ENCODE measurements at places on chromosomes 7 and 10.
A peak's percentile ranks its signal among the peaks of the same experiment; 100 is the strongest.

GRCh38 chr10:43038783-43039623, 37.9 kb upstream of the RET start:
- DNase-seq = no peak

DNA sequence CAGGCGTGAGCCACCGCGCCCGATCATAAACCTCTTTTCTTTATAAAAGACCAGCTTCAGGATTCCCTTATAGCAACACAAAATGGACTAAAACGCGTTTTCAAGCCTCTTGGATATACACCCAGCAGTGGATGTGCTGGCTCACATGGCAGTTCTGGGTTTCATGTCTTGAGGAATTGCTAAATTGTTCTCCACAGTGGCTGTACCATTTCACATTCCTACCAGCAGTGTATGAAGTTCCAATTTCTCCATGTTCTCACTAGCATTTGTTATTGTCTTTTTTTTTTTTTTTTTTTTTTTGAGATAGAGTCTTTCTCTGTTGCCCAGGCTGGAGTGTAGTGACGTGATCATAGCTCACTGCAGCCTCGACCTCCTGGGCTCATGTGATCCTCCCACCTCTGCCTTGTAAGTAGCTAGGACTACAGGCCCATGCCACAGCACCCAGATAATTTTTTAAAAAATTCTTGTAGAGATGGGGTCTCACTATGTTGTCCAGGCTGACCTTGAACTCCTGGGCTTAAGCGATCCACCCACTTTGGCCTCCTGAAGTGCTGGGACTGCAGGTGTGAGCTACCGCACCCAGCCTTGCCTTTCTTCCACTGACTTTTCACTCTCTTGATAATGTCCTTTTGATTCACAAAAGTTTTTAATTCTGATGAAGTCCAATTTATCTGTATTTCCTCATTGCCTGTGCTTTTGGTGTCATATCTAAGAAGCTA, 17.4 kb downstream of the TECPR1 start:
- DNase-seq = no peak

DNA sequence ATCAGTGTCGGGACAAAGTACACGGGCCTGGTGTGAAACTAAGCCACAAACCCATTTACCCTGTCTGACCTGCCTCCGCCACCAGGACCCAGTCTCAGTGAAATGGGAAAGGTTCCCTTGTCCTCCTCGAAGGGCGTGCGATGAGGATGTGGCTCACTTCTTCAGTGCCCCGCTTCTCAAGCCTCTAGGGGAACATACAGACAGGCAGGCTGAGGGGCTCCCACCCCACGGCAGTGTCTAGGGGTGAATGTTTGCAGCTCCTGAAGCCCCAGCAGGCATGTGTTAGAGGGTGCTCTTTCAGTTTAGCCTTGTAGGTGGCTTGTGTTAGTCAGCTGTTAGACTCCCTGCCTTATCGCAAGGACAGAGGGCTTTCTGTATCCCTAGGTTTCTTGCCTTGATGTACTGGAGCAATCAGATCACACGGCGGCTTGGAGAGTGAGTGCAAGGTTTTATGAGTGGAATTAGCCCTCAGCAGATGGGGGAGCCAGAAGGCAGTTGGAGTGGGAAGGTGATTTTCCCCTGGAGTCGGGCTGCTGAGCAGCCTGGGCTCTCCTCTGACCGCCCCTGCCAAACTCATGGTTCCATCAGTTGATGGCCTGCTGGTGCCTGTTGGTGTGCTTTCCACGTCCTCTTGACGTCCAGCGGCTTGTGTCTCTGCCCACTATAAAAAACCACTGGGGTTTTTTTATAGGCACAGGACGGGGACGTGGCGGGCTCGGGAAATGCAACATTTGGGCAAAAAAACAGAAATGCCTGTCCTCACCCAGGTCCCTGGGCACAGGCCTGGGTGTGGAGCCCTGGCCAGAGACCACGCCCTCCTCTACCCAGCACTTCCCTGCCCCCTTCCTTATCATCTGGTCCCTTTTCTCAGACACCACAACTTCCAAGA, 759 bp downstream of the NUDT1 start:
- DNase-seq = no peak

- no peak for DNase-seq
These were observed 22.5 kb upstream of the SH3PXD2A start for GRCh38 chr10:103877861-103878260.

GRCh38 chr10:33566426-33566825, 232.0 kb upstream of the NRP1 start:
- DNase-seq = no peak

DNA sequence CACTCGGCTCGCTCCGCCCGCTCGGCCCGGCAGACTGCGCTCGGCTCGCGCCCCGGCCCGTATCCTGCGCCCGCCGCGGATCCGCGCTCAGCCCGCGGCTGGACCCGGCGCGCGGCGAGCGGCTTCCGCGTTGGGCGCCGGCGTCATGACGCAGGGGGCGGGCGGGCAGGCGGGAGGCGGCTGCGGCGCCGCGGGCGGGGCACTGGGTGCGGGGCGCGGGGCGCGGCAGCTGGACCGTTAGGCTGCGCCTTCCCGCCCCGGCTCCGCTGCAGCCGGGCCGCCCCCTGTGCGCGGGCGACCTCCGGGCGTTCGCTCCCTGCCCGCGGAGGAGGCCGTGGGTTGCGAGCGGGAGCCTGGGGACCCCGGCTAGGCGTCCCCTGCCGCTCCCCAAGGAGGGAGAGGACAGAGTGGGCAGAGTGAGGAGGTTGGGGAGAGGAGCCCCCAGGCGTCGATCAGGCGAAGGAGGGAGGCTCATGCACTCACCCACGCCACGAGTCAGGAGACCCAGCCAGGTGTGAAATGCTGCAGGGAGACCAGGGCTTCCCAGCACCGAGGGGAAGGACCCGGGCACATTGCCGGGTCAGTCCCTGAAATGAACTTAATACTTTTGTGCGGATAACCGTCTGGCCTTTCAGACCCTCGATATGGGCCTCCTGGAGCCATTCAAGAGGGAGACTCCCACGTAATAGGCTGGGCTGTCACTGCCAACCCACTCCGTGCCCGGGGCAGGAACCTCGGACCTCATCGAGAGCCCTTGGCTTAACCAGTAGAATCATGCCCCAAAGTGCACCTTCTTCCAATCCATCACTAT, at the start of gene PIP4K2A:
Gene PIP4K2A (minus strand): TSS at position 100 of the 811 bp plus-strand sequence. CDS start 252 bp downstream, outside the sequence.
- peak; percentile 38 for DNase-seq

DNA sequence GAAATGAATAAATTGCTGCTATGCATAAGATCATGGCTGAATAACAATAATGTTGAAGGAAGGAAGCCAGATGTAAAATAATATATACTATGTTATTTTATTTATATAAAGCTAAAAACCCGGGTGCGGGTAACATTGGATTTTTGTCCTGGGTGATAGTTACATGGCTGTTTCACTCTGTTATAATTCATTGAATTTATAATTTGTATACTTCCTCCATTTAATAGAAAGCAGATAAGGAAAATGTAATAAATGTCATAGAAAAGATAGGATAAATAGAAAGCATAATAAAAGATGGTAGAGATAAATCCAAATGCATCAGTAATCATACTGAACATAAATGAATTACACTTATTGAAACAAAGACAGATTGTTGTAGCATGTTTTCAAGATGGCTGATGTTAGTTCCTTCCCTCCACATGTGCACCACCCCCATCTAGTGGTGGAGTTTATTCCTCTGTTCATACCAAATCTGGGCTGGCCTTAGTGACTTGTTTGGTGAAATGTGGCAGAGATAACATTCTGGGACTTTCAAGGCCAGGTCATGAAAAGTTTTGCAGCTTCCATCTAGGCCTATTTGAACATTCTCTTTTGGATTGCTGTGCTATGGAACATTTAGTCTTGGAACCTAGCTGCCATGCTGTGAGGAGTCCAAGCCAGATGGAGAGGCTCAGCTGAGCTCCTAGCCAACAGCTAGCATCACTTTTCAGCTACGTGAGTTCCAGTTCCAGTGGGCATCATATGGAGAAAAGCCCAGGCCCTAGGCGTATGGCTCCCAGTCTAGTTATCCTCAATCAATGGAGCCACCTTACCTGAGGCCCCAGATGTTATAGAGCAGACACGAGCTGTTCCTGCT, 46.9 kb downstream of the AHCYL2 start:
- no peak for DNase-seq

Measured in AG09319 (cell line).